H9 (cell line): ENCODE measurements at places on chromosomes 11 and 22.

DNA sequence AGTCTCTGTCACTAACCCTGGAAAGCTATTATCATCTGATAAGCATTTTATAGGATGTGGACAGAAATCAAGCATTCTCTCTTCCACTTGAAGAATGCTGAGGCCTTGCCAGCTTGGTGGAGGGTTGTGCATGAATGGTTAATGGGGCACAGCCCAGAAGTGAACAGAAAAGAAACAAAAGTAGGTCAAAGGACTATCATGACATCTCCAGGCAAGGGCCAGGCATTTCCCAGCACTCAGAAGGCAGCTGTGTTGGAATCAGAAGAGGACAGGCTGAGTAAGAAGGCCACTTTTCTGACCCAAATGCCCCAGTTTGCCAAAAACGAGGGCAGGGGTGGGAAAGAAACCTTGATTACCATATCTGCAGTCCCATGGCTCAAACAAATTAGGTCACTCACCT lies 12.4 kb downstream of the TENM4 start:
- no peak for DNase-seq

DNA sequence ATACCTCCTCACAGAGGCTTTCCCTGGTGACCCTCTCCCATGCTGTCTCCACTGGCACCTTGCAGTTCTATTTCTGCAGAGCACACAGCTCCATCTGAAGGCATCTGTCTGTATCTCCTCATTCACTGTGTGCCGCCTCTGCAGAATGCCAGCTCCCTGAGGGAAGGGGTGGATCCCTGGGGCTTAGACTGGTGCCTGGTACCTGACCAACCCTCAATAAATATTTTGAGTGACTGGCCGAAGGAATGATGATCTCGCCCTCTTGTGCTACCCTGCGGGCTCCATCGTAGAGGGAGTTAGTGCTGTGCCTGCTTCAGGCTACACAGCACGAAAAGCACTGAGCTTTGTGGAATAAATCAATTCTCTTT lies 1.6 kb downstream of the CBX7 start:
- DNase-seq = no peak

GRCh38 chr11:86918973-86919372 lies 36.2 kb downstream of the FZD4 start:
- no peak for DNase-seq

DNA sequence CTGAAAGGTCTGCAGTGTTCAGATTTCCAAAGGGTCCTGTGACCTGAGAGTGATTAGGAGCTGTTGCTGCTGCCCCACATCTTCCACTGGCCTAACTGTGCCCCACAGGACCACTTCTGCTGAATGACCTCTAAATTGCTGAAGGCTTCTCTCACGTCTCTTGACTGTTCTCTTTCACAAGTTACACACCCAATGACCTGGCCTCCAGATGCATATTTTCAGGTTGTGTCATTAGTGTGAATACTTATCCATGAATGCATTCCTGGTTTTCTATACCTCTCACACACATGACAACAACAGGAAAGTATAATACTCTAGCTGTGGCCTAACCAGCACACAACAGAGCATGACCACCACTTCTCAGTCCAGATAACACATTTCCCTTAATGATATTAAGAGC lies 15.4 kb downstream of the PRR14L start:
- no peak for DNase-seq

GRCh38 chr11:116540645-116541304 lies 232.0 kb downstream of the BUD13 start:
- no peak for DNase-seq

DNA sequence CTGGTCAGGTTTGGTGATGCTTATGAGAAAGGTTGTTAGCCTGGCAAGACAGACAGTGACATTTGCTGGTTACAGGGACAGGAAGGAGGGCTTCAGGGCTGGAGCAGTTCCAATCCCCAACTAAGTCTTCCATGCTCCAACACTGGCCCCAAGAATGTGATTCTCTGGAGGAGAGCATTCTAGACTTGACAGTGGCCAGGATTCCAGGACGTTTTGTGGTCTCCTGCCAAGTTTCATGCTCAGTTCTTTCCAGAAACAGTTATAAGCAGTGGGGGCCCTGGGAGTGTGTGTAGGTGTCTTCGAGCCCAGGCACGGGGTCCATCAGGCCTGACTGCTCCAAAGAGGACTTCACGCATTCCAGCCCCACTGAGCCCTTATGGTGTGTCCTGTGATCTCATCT lies 8.9 kb upstream of the GRK3 start:
- no peak for DNase-seq

DNA sequence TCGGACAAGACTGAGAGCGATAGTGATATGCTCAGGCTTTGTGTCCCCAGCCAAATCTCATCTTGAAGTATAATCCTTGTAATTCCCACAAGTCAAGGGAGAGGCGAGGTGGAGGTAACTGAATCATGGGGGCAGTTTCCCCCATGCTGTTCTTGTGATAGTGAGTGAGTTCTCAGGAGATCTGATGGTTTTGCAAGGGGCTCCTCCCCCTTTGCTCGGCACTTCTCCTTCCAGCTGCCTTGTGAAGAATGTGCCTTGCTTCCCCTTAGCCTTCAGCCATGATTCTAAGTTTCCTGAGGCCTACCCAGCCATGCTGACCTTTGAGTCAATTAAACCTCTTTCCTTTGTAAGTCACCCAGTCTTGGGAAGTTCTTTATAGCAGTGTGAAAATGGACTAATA lies 7.5 kb upstream of the FOLR2 start:
- no peak for DNase-seq

DNA sequence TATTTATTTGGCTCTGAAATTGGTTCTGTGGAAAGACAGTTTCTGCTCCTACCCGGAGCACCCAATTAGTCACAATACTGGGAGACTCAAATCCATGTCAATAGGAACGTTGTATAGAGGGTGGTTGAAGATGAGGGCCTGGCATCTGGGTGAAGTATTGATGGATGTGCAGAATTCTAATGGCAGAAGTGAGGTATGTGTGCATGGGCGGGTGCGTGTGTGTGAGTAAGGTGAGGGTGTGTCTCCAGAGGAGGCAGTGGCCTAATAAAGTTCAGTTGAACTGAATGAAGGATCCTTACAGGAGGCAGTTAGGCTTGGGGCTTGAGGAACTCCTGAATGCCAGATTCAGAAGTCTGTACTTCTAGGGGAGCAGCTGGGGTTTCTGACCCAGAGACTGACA lies 71.8 kb upstream of the B3GAT1 start:
- no peak for DNase-seq

- DNase-seq = no peak
These were observed 1995.6 kb upstream of the RAG2 start for GRCh38 chr11:38593649-38594048.

GRCh38 chr11:64144587-64145472 lies 21.1 kb downstream of the MACROD1 start:
- no peak for DNase-seq

DNA sequence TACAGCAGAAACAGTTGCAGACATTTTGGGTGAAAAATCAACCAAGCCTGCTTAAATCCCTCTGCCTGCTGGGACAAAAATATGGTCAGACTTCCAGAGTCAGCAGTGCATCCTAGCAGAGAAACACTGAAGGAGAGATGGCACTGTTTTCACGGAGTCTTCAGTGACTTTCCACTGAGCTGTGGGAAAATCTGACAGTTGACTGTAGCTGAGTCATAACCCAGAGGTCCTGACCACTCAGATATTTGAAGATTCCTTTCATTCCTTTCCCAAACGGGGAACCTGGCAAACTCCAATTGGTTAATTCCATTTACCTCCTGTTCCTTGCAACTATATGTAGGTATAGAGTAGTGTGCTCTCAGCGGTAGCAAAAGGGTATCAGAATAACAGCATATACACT lies 20.9 kb upstream of the UPB1 start:
- no peak for DNase-seq

GRCh38 chr22:36224245-36224644 lies 15.1 kb downstream of the APOL2 start:
- no peak for DNase-seq

GRCh38 chr11:134086376-134086775 lies 17.5 kb downstream of the JAM3 start:
- DNase-seq = no peak

DNA sequence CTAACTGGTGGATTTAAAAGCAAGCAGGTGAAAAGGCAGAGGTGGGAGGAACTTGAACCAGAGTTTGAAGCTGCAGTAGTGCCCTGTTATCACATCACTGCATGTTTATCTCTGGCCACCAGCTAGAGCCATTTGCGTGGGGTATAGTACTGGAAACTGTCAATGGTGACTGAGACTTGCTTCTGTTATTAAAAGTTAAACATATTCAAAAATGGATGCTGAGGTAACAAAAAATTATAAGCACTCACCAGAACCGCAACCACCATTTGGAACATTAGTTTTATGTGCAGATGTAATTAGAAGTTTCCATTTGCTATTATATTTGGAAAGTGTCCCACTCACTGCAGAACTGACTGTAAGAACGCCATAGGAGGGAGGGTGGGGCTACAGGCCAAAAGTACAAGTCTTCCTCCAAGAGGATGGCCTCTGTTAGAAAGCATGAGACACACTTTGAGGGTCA lies 1.2 kb upstream of the CD59 start:
- no peak for DNase-seq

DNA sequence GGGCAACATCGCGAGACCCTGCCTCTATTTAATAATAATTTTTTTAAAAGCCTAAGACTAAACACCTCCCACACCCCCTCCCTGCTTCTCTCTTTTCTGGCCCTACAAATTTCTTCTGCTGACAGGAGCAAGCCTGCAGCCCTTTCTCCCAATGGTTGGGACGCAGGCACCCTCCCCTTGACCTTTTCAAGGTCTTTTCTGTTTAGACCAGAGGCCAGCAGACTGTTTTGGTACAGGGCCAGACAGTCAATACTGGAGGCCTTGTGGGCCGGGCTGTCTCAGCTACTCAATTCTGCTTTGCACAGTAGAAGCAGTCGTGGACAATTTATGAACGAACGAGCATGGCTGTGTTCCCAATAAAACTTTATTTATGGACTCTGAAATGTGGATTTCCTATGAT lies 92.3 kb downstream of the SCN3B start:
- DNase-seq = no peak

DNA sequence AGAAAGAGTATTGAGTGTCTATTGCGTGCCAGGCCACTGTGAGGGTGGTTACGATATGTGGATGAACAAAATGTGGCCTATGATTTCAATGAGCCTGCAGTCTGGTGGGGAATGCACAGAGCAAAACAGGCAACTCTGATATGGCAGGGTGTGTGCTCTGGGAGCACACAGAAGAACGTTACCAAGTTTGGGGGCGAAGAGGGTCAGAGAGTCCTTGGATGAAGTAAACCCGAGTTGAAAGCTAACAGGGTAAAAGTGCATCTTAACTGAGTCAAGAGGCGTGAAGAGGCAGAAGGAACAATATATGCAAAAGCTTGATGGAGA lies 258 bp downstream of the CFAP68 start:
- no peak for DNase-seq
